ENCODE measurements at places on chromosomes 16 and 17.
A peak's percentile ranks its signal among the peaks of the same experiment; 100 is the strongest.

GRCh38 chr17:78944026-78944425, 18.8 kb upstream of the TIMP2 start:
- no peak for DNase-seq

DNA sequence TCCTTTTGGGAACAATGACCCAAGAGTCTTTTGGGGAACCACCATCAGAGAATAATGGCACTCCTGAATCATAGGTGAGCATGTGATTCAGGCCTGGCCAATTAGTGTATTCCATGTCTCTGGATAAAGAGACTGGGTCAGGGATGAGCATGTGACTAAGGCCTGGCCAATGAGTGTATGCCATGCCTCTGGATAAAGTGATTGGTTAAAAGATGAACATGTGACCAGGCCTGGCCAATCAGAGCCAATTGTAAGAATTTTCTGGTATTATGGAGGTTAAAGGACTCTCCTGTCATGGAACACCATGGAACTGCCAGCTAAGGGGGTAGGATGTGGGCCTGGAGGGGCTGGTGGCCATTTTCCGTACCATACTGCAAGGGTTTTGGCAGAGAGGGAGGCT, 194.3 kb downstream of the C16orf78 start:
- DNase-seq, result no peak

DNA sequence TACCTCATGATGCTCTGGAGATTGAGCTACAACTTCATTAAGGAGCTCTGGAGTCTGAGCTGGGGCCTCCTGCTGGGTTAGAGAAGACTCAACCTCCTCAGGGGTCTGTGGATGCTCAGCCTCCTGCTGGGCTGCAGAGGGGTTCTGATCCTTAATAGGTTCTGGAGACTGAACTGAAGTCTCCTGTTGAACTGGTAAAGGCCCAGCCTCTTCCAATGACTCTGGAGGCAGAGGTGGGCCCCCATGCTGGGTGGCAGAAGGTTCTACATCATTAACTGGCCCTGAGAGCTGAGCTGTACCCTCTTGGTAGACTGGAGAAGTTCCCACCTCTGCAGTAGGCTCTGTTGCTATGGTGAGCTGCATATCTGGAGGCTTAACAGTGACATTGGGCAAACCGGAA, 48.1 kb upstream of the TMEM97 start:
- DNase-seq, result no peak

- no peak for DNase-seq
Measured at GRCh38 chr17:68489919-68490318, 22.3 kb upstream of the PRKAR1A start.

DNA sequence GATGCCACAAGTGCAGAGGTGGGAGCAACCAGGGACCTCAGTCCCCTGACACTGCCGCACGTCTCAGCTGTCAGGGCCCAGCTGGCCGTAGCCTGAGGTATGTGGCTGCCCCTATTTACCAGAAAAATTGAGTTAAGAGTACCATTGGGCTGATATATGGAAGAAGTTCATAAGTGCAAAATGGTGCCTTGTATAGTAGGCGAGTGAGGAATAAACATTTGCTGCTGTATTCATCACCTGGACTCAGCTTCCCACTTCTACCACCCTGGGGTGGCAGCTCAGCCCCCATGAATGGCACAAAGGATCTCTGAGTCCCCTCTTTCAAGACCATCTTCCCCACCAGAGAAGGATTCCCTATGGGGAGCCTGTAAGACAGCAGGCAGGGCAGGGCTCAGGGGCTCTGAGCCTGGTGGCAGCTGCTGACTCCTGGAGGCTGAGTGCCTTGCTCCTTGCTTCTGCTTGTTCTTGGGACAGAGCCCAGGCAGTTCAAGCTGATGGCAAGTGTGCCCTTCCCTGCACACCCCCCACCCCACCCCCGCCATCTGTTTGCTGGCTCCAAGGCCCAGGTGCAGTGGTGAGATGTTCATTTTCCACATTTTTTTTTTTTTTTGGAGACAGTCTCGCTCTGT, 29.0 kb downstream of the TRPV2 start:
- no peak for DNase-seq

DNA sequence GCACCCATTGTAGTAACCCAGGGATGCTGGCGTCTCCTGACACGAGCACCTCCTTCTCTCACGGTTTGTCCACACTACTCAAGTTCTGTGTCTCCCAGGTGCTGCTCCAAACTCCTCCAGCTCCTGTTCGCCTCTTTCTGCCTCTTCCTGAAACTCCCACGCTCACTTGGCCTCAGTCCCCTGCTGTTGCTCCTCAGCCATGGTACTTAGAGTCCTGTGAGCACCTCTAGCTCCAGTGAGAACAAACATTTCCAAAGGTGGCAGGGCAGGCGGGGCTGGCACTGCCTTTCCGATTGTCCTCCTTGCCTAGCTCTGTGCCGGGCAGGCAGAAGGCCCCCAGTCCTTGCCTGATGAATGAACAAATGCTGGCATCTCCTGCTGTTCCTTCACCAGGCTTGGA, 146.1 kb downstream of the SDK2 start:
- no peak for DNase-seq

DNA sequence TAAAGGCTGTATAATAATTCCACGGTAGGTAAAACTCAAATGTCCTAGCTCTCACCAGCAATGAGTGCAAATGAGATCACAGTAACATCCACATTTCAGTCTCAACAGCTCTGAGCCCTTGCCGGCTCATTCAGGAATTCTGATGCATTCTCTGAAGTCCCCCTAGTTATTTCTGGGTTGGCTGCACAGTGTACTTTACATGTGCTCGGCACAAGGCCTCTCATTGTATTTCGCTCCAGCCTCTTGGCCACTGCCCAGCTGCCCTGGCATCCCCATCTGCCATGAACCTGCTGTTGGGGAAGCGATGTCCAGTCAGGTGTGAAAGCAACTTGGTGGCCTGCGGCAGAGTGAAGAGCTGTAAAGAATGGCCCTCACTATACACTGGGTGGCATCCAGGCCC, 14.3 kb downstream of the PRCD start:
- DNase-seq, result no peak

GRCh38 chr17:22265807-22266206, 573.5 kb downstream of the KCNJ18 start:
- DNase-seq, result no peak

- DNase-seq, result peak; percentile 85
Measured at GRCh38 chr17:80101011-80101945, at the start of gene GAA. Gene GAA (plus strand): TSS chr17:80101581. CDS start chr17:80104587, 3,006 bp downstream.

GRCh38 chr17:50311112-50311460, 34.8 kb upstream of the XYLT2 start:
- no peak for DNase-seq

DNA sequence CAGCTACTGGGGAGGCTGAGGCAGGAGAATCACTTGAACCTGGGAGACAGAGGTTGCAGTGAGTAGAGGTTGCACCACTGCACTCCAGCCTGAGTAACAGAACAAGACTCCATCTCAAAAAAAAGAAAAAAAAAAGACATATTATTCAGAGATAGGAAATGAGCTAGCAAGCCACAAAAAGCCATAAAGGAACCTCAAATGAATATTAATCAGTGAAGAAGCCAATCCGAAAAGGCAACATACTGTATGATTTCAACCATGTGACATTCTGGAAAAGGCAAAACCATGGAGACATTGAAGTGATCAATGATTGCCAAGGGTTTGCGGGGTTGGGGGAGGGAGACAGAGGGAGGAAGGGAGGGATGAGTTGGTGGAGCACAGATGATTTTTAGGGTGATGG, 8.4 kb upstream of the EXOC7 start:
- no peak for DNase-seq

GRCh38 chr17:81267390-81268067, 27.6 kb downstream of the SLC38A10 start:
- DNase-seq, result no peak

DNA sequence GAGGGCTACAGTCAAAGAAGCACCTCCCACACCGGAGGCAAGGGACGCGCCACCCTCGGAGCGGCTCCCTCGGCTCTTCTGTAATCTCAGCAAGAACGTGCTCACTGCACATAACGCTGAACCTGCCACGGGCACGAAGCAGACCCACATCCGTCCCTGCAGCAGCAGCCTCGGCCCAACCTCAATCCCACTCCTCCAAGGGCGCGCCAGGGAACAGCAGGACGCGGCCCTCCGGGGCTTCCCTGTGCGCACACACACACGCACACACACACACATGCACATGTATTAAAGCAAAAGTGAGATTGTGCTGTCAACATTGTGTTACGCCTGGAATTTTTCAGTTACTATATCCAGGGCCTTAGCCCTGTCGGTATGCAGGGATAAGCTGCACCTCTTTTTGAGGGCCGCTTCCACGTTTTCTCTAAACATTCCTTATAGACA, 54.0 kb downstream of the TBC1D16 start:
- DNase-seq, result no peak

- DNase-seq, result peak; percentile 83
Measured at GRCh38 chr16:88803264-88803987, at the start of gene CDT1. Gene CDT1 (plus strand): TSS chr16:88803789. CDS start chr16:88803832, 43 bp downstream.

- DNase-seq, result no peak
Measured at GRCh38 chr17:79622776-79623175, 11.9 kb upstream of the RBFOX3 start.

GRCh38 chr16:2987833-2988232, 7.6 kb upstream of the PKMYT1 start:
- DNase-seq, result no peak

DNA sequence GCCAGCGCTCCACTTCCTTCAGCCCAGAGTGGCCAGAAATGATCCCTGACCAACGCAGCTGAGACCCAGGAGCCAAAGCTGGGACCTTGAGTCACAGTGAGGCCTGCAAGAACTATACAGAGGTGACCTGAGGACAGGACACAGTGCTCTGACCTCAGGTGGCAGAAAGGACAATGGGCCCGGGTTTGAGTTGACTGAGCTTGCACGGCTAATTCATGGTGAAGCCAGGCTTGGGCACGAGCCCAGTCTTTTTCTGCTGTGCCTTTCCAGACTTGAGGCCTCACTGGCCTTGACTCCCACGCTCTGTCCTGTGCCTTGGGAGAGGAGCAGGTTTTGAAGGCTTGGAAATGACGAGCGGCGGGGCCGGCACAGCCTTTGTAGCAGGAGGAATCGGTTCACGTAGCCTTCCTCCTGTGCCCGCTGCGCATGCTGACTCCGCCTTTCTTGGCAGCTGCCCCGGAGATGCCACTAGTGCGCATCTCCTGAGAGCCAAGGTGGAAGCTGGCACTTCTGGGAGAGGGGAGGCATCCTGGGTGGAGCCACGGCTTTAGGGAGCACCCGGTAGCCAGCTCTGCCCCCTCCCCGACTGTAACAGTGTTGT, 34.9 kb downstream of the NDEL1 start:
- DNase-seq, result no peak

DNA sequence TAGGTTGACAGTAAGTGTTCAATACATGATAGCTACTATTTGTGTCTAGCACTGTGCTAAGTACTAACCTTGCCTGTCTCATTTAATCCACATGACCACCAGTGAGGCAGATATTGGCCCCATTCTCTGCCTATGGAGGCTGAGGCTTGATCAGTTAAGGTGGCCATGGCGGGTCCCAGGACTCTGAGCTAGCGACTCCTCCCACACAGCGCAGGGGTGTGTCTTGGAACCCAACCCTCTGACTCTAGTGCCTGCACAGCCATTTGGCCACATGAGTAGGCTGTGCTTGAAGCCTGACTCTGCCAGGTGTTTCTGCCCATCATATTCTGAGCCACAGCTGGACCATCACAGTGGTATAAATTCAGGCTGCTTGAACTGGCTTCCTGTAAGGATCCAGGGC, 6.4 kb downstream of the NHERF1 start:
- DNase-seq, result no peak

DNA sequence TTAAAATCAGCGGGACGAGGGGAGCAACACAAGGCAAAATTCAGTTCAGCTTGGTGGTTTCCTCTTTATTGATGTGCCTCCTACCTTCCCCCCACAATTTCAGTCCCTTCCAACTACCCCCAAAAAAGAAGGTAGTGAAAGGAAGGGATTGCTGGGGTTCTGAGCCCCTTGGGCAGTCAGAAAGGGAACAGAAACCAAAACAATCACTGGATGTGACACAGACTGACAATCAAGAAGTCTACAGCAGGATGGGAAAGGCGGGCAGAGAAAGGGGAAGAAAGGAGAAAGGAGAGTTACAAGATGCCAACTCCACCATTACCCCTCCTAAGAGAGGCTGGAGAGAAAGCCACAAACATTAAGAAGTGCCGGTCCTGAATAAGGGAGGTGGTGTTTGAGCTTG, 1.1 kb upstream of the PHF23 start:
- DNase-seq, result no peak

DNA sequence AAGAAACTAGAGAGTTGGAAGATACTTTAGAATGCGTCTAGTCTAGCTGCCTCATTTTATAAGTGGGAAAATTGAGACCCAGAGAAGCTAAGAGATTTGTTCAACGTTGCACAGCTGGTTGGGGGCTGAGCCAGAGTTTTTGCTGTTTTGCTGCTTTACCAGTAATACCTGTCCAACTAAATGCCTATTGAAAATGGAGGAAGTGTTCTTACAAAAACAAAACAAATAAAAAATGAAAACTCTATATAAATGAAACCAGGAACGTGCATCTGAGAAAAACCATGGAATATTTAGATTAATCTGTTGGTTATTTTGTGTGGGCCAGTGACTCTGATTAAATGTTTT, 13.8 kb downstream of the NLK start:
- no peak for DNase-seq

DNA sequence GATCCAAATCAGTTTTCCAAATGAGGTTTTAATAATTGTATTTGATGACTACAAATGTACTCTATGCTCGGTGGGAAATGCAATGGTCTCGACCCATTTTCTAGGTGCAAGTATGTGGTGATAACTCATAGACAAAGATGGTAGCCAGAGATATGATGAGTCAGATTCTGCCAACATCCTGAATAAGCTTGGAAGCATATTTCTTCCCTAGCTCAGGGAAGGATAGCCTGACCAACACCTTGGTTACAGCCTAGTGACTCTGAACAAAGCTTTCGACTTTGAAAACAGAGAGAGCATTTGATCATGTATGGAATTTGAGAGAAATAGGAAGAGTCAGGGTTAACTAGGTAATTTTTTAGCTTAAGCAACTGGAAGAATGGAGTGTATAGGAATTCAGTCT, 128.3 kb upstream of the MYOCD start:
- DNase-seq, result no peak

- peak; percentile 14 for DNase-seq
Measured at GRCh38 chr16:17414421-17414820, 56.3 kb downstream of the XYLT1 start.

DNA sequence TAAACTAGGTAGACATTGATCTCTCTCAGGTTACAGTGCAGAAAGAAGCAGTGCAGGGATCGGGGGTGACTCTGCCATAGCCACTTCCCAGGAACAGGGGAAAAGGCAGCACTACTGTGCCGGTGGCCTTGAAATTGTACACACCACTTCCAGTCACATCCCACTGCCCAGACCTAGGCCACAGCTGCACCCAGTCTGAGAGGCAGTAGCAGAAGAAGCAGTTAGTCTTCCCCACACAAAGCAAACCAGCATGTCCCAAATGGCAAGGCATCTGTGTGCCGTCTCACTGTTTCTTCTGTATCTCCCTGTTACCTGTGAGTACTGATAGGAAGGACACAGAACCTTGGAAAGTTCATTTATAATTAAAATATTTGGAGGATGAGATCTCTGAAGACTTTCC, 47.0 kb downstream of the TMC6 start:
- no peak for DNase-seq

GRCh38 chr17:68199837-68200688, 47.8 kb upstream of the AMZ2 start:
- DNase-seq, result no peak
